ENCODE measurements at places on chromosomes 5 and 9.

- peak; percentile 66 for DNase-seq
Measured at GRCh38 chr5:113612060-113612496, 98.6 kb downstream of the YTHDC2 start.

GRCh38 chr5:111124793-111125192 lies 32.6 kb downstream of the WDR36 start:
- DNase-seq = no peak

DNA sequence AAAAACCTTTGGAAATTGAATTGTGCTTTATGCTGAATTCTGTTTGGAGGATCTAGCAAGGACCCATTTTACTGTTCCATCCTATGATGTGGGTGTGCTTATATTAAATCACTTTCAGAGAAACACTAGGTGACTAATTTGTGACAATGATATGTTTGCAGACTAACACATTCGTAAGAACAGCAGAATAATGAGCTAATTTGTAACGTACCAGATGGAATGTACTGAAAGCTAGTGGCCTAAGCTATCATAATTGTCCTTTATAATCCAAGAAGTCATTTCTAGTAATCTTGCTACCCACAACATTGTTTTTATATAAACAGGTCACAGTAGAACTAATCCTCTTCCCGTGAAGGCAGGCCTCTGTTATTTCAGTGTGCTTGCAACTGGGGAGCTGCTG lies 292.5 kb downstream of the PDE4D start:
- no peak for DNase-seq

GRCh38 chr9:129496473-129497004 lies 124.4 kb downstream of the C9orf50 start:
- DNase-seq = peak; percentile 96

DNA sequence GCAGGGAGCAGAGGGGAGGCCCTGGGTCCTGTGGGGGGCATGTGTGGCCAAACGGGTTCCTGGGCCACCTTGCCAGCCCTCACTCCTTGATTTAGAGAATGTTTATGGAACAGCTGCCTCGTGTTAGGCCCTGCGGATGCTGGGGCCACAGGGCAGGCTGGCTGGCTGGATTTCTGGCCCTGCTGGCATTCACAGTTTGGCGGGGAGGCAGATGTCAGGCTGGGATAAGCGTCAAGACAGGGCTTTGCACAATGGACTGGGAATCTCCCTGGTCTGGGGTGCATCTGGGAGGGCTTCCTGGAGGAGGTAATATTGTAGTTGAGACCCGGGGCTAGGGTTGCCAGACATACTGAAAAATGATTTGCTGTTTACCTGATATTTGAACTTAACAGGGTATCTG lies 13.8 kb downstream of the NCS1 start:
- no peak for DNase-seq

DNA sequence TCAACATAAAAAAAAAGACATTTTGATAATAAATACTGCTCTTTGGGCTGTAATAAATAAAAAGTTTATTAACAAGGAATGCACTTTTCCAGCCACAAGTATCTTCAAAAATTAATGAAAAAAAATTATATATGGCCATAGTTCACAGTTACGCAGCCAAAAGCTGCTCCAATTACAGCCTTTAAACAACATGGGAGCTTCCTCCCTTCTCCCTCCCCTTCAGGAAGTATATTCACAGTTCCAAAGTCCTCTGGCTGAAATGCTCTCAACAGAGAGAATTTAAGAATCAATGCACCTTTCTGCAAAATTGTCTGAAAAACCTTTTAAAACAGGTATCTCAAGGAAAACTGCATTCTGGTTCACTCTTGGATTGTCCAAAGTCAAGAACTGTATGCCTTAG lies 5.9 kb downstream of the PLK2 start:
- no peak for DNase-seq

- DNase-seq = peak; percentile 15
Measured at GRCh38 chr5:93395971-93396379, 185.0 kb downstream of the NR2F1-AS1 start.

DNA sequence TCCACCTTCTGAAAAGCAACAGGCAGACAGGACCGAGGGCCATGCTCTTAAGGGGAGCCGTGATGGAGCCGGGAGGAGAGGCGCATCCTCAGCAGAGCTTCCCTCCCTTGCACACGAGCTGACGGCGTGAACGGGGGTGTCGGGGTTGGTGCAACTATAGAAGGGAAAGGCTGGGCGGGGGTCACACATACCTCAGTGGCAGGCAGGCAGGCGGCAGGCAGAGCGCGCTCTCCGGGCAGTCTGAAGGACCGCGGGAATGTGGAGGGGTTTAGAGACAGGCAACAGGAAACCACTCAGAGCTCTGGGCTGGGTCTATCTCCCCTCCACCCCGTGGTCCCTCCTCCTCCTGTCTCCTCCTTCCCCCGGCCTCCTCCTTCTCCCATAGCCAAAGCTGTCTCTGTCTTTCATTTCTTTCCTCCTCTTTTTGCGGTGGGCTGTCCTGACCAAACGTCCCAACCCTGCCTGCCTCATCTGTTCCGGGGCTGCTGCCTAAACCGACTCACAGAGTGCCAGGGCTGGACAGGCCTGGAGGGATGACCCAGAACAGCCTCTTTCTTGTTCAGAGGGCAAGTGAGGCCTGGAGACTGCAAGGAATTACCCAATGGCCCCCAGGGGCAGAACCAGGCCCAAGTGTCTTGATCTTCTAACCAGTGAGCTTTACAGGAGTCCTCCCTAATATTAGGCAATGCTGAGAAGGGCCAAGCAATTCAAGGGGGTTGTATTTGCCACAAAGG lies at the start of gene SPARC:
Gene SPARC, minus strand, starts transcription at position 242 of the 734 bp plus-strand sequence. CDS start 10,727 bp downstream, outside the sequence.
- DNase-seq = peak; percentile 95

DNA sequence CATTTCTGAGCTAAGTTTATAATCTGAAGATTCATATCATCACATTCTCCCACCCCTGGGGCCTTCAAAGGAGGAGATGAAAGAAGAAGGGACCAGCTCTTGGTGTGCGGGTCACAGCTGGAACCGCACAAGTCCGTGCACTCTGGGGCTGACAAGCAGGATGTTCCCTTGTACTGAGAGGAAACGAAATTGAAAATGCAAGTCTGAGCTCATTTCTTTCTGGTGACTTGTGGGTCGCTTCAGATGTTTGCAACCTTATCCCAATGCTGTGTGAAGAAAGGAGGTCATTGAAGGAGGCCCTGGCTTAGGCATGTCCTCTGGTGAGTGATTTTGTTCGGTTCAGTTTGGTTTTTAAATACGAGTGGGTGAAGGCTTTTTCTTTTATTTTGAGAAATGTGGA lies 59.6 kb downstream of the C9orf152 start:
- no peak for DNase-seq

DNA sequence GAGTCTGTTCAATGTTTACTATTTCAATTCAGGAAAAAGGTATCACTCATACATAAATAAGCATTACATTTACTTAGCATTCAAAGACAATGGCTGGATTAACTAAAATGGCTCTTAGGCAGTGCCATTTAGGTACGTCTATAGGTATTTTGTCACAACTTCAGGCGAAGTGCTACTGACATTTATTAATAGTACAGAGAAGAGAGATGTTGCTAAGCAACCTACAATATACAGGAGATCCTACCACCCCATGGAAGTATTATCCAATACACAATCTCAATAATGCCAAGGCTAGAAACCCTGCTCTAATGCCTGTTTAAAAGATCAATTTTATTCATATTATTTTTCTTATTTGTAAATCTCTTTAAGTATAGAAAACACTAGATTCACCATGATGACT lies 76.0 kb downstream of the UBAP2 start:
- no peak for DNase-seq

GRCh38 chr9:20361229-20361628 lies 261.1 kb downstream of the MLLT3 start:
- DNase-seq = no peak

DNA sequence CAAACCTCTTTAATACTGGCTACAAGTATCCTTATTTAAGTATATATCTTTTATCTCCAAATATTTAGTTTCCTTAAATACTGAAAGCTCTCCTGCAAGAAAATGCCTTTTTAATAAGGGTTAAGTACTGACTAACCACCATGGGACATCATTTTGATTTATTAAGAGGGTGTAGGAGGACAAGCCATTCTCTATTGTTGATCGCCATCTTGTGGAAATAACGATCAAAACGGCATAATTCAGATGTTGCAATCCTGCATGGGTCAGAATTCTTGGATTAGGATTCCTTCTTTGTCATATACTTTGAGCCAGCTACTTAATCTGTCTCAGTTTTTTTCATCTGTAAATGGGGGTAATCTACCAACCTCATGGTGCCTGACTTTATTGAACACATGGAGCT lies 28.7 kb upstream of the C5orf46 start:
- peak; percentile 79 for DNase-seq

DNA sequence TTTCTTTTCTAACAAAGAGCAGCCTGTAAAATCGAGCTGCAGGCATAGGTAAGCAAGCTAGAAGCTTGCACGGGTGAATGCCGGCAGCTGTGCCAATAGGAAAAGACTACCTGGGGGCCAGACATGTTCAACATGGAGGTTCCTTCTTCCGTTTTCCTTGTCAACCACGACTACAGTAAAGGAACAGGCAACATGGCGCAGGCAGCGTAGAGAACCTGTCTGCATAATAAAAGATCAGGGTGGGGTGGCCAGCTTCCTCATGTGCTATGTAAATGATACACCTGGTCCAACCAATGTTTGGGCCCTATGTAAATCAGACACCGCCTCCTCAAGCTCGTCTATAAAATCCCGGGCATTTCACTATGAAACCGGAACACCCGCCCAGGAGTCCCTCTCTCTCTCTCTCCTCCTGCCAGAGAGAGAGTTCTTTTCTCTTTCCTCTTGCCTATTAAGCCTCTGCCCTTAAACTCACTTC lies 103.8 kb upstream of the LIFR start:
- DNase-seq = no peak

GRCh38 chr5:138964647-138965201 lies 89.6 kb upstream of the LRRTM2 start:
- no peak for DNase-seq

- peak; percentile 20 for DNase-seq
Measured at GRCh38 chr5:64690417-64691151, at the start of gene SHISAL2B. Gene SHISAL2B (plus strand): TSS chr5:64690503. CDS start chr5:64690624, 121 bp downstream.

DNA sequence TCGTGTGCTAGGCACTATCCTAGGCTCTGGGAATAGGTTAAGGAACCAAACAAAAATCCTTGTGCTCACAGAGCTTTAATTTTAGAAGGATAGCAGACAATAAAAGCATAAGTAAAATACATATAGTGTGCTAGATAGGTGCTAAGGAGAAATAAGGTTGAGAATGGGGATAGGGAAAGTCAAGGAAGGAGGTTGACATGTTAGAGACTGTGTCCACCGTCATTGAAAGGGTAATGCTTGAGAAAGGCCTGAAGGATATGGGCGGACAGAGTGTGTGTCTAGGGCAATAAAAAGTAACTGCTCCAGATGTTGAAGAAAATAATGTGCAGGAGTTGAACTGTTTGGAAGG lies 482 bp upstream of the TDRD7 start:
- no peak for DNase-seq

DNA sequence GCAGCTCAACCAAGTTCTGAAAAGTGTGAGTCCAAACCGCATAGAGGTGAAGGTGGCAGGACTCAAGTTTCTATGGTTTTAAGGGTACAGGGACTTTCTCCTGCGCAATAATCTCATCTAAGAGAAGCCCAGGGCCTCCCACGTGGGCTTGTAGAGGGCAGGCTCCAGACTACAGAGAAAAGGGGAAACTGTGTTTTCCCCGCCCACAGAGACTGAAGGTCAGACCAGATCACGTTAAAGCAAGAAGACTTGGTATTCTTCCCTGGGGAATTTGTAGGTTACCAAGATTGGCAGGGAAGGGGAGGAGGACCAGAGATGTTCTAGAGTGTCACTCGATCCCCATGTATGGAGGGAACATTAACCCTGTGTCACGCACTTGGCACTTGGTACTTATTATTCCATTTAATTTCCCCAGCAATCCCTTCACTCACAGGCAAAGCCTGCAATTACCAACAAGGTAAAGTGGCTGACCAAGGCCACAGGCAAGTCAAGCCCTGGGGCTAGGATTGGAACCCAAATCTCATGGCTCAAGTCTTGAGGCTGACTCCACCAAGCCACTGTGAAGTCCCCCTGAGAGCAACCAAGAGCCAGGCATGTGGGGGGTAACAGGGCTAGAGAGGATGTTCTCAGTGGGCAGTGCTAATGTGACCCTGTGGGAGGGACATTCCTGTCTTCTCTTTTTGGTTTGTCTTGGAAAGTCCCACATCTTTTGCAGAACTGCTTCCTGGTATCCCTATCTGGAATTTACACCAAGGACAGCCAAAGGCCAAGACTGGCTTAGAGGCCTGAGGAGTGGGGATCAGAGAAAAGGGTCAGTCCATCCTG lies 18.3 kb upstream of the NEK6 start:
- DNase-seq = no peak

DNA sequence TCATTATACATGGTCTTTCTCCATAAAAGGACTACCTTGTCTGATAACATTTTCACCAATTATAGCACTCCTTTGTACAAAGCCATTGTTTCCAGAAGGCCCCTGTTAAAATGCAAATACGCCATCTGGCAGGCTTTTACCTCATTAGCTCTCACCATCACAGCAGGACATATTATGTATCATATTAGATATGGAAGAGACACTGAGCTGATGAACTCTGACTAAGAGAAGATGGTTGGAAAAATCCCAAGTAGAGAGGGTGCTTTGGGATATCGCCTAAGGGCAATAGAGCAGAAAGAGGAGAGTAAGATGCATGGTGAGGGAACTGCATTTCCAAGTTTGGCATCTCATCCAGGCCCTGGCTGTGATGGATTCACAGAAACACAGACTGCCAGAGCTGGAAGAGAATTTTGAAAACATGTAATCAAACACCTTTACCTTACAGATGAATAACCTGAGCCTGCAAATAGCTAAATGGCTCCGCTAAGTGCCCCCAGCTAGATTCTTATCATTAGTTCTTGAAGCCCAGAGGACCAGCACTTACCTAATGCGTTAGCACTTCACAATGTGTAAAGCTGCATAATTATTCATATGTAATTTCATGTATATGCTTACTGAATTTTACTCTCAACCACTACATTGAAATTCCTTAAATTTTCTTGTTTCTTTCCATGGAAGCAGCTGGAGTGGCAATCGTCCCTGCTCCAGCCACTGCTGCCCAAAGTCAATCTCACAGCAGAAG lies 393.6 kb upstream of the IZUMO3 start:
- no peak for DNase-seq

DNA sequence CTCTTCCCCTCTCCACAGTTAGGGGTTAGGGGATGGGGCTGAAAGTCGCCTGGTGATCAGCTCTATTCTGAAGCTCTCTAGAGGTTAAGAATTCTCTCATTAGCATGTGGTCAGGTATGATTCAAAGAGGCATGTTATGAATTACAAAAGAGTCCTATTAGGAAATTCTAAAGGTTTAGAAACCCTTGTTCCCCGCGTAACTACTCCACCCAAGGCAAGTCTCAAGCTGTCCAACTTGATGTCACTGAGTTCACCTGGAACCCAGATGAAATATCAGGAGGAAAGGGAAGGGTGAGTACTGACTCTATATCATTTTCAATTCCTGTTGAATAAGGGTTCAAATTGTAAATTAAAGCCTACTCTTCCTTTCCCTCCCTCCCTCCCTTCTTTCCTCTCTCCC lies 18.1 kb upstream of the RNF145 start:
- DNase-seq = no peak

DNA sequence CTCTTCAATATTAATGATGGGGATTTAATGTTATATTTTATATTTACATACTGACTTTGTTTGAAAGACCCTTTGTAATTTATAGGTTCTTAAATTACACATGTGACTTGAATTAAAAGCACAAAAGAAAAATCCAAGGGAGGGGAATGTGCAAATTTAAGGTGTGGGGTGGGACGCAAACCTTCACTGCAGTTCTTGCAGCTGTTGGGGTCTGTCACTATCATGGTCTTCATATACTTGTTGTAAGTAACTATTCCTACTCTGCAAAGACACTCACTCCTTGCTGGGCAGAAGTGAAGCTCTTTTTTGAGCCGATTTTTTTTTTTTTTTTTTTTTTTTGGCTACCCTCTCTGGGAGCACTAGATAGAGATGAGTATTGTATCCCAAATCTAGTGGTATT lies 505.3 kb downstream of the ARHGEF28 start:
- DNase-seq = no peak
